MG63 (cell line): ENCODE measurements at places on chromosomes 4 and X. TPM values are rescaled to one million over a fixed set of nuclear protein-coding genes. Genes with fewer than 3 reads are reported as not detected.

The RPL10 gene
- 2,393 and 3,736 TPM in 2 replicates for total RNA-seq

The BTC gene
- not detected in 2 replicates for total RNA-seq

The LUZP4 gene
- not detected in 2 replicates for total RNA-seq

The SPARCL1 gene
- not detected in 2 replicates for total RNA-seq

The PF4V1 gene
- not detected in 2 replicates for total RNA-seq

The ZNF157 gene
- 2.2 TPM in 1 of 2 replicates, not detected in the other for total RNA-seq

The KCNE5 gene
- 0.53 TPM in 1 of 2 replicates, not detected in the other for total RNA-seq

- DNase-seq: no peak
Measured at GRCh38 chr4:165152527-165152926, 39.9 kb upstream of the TMEM192 start.

- DNase-seq: no peak
Measured at GRCh38 chr4:91298156-91298700, 1005.5 kb upstream of the GRID2 start.

DNA sequence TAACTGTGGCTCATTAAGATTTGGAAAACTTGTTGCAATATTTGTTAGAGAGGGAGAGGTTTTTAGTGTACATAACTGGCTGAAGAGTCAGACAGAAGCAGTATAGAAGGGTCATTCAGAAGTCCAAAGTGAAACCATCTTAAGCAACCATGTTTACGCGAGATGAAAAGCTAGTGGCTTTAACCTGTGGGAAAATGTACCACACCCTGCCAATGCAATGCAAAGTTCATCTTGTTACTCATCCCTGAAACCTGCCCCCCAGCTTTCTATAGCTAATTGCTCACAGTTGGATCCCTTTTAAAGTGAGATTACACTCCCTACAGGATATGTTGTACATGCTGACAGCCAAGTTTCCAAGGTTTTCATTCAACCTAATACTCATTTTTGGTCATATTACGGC lies 96.7 kb upstream of the RAPGEF2 start:
- no peak for DNase-seq

- DNase-seq: no peak
Measured at GRCh38 chrX:143788265-143788664, 67.7 kb upstream of the SPANXN2 start.

DNA sequence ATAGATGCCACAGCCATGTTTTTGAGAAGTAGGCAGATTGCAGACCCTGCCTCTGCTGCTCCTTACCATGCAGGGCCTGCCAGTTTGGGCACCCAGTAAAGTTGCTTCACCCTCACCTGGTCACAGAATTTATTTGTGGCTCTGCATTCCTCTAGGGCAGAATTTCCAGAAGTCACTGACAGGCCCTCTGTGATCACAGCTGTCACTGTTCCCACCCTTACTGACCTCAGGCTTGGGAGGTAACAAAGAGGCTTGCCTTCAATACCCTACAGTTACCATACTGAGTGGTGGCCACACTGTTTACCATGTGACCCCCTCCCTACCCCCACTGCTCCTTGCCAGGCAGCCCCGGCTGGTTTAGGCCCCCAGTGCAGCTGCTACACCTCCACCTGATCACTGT lies 375.1 kb downstream of the SH3BGRL start:
- DNase-seq: no peak

DNA sequence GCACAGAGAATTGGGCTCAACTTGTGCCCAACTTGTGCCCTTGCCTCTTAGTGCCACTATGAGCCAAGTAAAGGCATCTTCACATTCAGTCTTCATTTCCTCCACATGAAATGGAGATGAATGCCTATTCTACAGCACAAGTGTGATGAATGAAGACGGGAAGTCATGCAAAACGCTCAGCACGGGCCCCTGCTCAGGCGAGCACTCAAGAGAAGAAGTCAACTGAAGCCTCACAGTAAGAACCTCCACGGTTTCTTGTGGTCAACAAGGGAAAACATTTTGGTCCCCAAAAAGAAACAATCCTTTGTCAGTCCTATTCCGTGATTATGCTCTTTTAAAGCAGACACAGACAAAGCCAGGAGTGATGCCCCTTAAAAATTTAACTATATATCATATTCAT lies 87.0 kb downstream of the IRF2 start:
- no peak for DNase-seq

DNA sequence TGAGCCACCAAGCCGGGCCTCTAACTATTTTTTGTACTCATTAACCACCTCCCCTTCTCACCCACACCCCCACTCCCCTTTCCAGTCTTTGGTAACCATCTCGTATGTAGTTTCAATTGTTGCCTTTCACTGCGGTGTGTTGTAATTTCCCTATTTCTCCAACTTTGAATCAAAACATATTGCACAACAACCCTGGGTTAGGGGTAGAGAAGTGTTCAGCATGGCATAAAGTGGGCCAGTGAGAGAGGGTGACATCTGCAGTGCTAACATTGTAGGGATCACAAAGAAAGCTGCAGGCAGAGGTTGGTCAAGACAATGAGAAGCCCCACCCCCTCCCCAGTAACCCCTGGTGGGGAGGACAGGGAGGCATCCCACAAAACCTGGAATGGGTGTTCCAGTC lies 92.7 kb downstream of the SPATA18 start:
- no peak for DNase-seq

DNA sequence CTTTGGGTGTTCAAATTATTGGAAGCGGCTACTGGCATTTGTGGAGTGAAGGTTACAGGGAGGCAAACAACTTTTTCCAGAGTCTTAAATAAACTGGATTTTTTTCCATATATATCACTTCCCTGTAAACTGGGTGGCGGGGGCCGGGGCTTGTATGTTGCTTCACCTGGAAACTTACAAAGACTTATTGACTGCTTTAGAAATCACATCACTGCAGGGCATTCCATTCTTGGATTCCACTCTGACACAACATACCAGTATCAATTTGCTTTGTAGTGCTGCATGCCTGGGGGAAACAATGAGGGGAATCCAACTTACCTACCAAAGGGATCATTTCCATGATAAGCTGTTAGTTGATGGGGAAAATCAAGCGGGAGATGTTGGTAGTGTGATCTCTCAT lies 21.7 kb upstream of the FAM156A start:
- DNase-seq: no peak

- DNase-seq: peak; percentile 13
Measured at GRCh38 chrX:111041018-111041462, 55.0 kb upstream of the PAK3 start.

DNA sequence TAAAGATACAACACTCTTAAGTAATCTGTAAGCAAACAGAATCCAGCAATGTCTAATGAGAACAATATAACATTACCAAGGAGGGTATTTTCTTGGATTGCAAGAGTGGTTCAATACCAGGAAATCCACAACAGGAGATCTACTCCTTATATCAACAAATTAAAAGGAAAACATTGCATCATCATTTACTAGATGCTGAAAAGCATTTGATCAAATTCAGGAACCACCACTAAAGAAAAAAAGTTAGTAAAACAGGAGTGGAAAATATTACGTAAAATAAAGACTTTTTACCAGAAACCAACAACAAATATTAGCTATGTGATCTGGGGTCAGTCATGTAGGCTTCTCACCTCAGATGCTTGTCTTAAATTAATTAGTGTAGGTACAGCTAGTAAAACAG lies 66.8 kb upstream of the MAB21L2 start:
- no peak for DNase-seq

GRCh38 chr4:100177855-100178254 lies 12.4 kb downstream of the DDIT4L start:
- no peak for DNase-seq

DNA sequence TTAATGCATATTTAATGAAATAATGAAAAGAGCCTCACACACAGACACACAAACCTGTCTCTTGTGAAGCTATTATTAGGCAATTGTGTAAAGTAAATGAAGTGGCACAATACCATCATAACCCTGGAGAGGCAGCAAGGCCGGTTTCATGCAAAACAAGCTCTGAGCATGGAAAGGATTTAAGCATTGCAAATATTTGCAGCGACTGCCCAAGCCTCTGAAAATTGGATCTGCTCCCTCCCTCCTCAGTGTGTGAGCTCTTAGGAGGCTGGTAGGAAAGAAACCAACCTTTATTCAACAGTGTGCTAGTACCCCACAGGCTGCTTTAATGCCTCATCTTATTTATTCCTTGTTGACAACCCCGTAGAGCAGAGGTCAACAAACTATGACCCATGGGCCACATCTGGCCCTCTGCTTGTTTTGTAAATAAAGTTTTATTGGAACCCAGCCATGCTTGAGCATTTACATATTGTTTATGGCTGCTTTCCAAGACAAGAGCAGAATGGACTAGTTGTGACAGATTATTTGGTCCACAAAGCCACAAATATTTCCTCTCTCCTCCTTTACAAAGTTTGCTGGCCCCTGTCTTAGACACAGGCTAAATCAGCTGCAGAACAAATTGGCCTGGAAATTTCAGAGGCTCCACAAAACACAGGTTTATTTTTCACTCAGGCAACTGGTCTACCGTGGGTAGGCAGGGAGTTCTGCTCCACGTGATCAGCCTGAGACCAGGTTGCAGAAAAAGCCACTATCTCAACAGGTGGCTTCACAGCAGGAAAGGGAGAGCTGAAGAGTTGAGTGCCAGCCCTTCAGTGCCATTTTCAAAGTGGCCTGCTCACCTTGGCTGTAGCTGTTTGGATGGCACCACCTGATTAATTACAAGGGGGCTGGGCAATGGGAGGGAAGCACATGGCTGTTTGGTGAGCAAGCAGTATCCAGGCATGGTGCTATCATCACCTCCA lies 16.8 kb downstream of the RS1 start:
- DNase-seq: no peak

DNA sequence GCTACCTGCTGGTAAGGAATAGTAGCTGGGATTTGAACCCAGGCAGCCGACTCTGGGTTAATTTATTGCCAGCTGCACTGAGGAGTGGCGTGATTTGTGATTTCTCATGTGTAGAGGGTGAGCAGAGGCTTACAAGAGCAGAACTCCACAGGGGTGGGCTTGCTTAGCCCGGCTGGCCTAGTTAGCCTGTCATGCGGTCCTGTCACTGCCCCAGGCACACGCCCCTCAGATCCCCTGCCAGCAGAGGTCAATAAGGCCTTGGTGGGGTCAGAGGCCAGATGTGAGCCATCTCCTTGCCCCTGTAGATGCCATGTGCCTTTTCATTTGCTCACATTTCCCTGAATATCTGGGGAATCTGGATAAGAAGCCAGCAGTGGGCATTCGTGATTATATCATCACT lies 13.4 kb downstream of the NSDHL start:
- DNase-seq: no peak

DNA sequence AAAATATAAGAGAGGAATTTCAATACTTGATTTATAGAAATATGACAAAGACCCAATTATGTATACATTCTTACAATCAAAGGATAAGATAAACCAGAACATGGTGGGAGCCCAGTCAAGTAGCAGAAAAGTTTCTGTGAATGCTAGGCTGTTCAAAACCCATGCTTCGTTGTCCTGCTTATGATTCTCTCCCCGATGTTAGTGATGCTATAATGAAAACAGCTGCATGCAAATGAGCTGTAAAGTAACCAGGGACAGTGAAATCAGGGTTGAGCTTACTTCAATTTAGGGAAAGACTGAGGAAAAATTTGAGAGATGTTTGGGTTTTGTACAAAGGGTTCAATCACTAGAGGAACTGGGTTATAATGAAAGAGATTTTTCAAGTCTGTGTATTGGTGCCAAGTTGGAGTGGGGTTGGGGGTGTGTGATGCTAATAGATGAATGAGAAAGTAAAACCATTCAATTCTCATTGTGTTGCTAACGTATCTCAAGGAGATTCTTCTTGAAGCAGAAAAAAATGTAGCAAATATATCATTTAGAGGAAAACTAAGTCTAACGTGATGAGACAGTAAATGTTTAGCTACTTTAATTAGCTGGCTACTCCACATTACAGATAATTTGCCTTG lies 59.3 kb upstream of the PPP1R2C start:
- DNase-seq: no peak

DNA sequence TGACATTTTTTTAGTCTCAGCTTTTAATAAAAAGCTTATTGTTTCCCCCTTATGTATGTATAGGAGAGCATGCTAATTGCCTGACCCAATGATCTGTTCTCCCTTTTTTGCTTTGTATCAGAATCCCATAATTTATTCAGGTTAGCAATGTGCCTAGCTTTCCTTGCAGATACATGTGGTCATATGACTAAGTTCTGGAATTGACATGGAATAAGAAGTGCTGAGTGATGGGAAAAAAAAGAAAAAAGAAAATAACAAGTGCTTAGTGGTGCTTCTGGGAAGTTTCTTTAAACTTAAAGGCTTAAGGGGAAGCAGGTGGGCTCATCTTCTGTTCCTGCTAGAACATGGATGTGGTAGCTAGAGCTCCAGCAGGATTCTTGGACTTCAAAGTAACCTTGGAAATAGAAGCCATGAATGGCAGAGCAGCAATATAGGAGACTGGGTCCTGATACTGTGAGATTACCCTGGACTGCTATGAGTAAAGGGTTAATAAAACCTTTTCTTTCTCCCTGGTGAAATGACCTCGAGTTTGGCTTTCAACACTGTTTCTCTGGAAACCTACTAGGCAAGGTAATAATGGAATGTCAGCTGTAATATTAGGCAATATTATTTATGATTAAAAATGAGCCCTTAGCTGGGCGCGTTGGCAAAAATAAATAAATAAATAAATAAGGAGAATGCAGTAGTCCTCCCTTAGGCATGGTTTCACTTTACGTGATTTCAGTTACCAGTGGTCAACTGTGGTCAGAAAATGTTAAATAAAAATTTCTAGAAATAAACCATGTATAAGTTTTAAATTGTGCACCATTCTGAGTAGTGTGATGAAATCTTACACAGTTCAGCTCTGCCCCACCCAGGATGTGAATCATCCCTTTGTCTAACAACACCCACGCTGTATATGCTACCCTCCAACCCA lies 16.7 kb upstream of the RBM41 start:
- DNase-seq: peak; percentile 42

GRCh38 chr4:15878011-15878410 lies 60.5 kb downstream of the FGFBP1 start:
- no peak for DNase-seq

DNA sequence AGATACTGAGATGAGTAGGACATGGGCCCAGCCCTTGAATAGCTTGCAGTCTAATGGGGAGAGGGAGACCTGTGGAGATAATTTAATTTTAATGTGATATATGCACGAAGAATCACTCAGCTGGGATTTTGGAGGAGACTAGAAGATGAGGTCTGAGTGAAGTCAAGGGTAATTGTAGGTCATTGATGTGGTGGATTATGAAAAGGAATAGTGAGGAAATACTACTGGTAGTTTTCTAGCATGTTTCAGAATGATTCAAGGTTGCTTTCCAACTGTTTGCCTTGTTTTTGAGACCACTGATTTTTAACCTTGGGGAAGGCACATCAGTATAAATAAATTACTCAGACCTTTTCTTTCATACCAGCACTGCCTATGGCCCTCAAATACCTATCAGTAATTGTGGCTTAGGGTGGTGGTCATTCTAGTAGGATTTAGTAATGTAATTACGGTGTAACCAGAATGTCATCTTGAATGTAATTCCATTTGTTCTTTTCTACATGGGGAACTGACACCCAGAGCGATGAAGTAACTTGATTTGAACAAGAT lies 25.6 kb downstream of the PTTG2 start:
- no peak for DNase-seq
